Parietal lobe (tissue), 2 donors: ENCODE measurements at places on chromosomes 3 and 15. TPM values are rescaled to one million over a fixed set of nuclear protein-coding genes. Genes with fewer than 3 reads are reported as not detected.

The ECE2 gene
- total RNA-seq: 6.9 TPM

The PSTPIP1 gene
- not detected for total RNA-seq

The GRM7 gene
- 126 TPM for total RNA-seq

The ZMYND10 gene
- total RNA-seq: 3.4 TPM

The SLC12A1 gene
- 2.2 TPM for total RNA-seq

The MESP1 gene
- total RNA-seq: 2.2 TPM
